SJCRH30 (cell line): ENCODE measurements at places on chromosomes 4 and X. TPM values are rescaled to one million over a fixed set of nuclear protein-coding genes. Genes with fewer than 3 reads are reported as not detected.
A peak's percentile ranks its signal among the peaks of the same experiment; 100 is the strongest.

DNA sequence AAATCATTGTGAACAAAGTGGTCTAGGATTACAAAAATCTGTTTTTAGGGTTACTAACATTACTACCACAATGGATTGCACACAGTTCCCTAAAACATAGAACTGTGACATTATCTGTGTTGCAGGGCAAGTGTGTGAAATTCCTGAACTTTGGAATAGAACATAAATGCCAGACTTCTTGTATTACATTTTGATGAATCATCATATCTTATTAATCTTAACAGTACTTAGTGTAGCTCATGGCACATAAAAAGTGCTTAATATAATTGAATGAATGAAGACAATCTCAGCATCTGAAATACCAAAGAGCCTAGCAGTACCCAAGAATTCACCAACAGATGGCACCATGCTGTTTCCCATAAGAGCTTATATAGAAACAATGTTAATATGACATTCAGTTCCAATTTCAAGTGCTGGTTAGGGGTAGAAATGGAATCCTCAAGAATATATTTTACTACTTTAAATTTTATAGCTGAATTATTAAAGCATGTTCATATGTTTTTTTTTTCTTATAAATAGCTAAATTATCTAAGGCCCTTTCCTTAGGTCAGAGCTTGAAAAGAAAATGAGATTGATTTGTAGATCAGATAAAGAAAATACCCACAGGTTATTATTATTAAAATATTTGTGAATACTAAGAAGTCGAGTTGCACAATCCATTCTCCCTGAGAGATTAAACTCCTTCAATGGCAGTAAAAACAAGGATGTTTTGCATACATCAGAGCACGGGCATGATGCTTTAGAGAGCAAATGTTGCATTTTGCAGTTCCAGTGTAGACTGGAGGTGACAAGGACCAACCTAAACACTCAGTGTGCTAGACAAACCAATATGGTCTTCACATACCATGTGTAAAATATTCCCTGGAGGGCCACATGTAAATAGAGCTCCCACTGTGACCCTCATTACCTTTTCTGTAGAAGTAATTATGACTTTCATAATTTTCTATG, 25.7 kb upstream of the SHISA3 start:
- no peak overlapping the region for H3K4me3 ChIP-seq
- no peaks in the 10 kb centered on the region for H3K36me3 ChIP-seq
- H3K27me3 ChIP-seq: no peaks in the 10 kb centered on the region; the same call in 1 of the 2 replicates
- no peak overlapping the region for H3K27ac ChIP-seq
- no peaks in the 10 kb centered on the region for H3K4me1 ChIP-seq

GRCh38 chr4:119593698-119594097, 34.9 kb downstream of the PDE5A start:
- no peak overlapping the region for H3K4me3 ChIP-seq
- H3K36me3 ChIP-seq: no peaks in the 10 kb centered on the region
- no peak for DNase-seq
- no peaks in the 10 kb centered on the region for H3K27me3 ChIP-seq
- H3K27ac ChIP-seq: no peak overlapping the region

DNA sequence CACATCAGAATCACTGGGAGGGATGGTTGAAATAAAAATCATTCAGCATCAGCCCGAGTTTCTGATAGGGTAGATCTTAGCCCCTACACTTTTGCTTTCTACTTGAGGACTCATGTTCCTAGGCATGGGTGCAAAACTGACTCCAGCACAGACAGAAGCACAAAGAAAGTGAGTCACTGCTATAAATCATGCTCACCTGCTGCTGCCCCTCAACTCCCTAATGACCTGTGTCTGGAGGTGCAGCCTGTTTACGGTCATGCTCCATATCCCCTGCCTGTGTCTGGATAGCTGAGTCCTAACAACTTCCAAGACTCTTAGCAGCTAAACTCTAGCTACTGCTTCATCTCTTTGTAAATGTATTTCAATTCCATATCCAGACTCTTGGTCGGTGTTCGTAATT, 57.8 kb downstream of the ADGRA3 start:
- no peaks in the 10 kb centered on the region for H3K27me3 ChIP-seq
- peak overlapping the region; percentile 93 for H3K27ac ChIP-seq
- DNase-seq: peak; percentile 88

DNA sequence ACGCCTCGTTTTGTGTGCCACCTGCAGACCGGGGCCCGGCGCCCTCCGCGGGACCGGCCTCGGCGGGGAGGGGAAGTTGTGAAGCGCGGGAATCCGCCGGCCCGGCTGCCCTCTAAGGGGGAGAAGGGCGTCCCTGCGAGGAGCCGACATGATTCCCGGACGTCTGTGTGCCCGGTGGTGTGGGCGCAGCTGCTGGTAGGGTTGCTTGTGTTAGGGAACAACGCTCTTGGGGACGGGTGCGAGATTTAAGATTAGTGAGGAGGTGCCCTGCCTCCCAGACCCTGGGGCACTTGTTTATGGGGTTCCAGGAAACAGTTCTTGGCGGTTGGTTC, 627 bp downstream of the CDKN2AIP start:
- peak overlapping the region; percentile 96 for H3K27ac ChIP-seq
- peak; percentile 40 for DNase-seq
- peaks cover 37% of the 10 kb centered on the region for H3K36me3 ChIP-seq

DNA sequence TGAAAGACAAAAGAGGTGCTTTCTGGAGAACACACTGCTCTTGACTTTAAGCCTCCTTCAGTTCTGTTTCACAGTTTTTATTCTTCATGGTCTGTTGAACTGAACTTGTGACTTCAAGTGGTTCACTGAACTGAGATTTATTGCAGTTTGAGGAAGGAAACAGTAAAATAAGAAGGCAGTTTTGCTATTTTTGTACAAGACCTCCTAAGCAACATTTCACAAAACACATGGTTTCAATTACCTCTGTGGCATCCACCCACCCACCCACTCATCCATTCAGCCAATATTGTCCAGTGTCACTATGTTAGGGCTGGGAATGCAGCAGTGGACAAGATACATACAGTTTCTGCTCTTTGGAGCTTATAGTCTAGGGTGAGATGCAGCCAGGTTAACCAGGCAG, 131.3 kb downstream of the IL1RAPL2 start:
- no peak overlapping the region for H3K4me3 ChIP-seq
- no peaks in the 10 kb centered on the region for H3K27me3 ChIP-seq
- no peak overlapping the region for H3K27ac ChIP-seq
- no peaks in the 10 kb centered on the region for H3K36me3 ChIP-seq

- H3K27me3 ChIP-seq: no peaks in the 10 kb centered on the region
- no peaks in the 10 kb centered on the region for H3K4me1 ChIP-seq
- H3K27ac ChIP-seq: no peak overlapping the region
- H3K4me3 ChIP-seq: no peak overlapping the region
Observed at GRCh38 chr4:18751083-18751482, 729.5 kb upstream of the LCORL start.

The COL4A6 gene
- 0.15 and 0.18 TPM in 2 replicates for total RNA-seq

The SLC6A14 gene
- total RNA-seq: not detected in 2 replicates

- H3K4me1 ChIP-seq: no peaks in the 10 kb centered on the region
- H3K27me3 ChIP-seq: no peaks in the 10 kb centered on the region
- no peak overlapping the region for H3K27ac ChIP-seq
- no peaks in the 10 kb centered on the region for H3K36me3 ChIP-seq
- H3K4me3 ChIP-seq: no peak overlapping the region
Observed at GRCh38 chr4:89889289-89889688, 5.4 kb upstream of the MMRN1 start.

- DNase-seq: no peak
- no peaks in the 10 kb centered on the region for H3K36me3 ChIP-seq
- H3K27ac ChIP-seq: no peak overlapping the region
- H3K4me3 ChIP-seq: no peak overlapping the region
- no peaks in the 10 kb centered on the region for H3K27me3 ChIP-seq
Observed at GRCh38 chrX:27997622-27998021, 16.4 kb upstream of the DCAF8L1 start.

DNA sequence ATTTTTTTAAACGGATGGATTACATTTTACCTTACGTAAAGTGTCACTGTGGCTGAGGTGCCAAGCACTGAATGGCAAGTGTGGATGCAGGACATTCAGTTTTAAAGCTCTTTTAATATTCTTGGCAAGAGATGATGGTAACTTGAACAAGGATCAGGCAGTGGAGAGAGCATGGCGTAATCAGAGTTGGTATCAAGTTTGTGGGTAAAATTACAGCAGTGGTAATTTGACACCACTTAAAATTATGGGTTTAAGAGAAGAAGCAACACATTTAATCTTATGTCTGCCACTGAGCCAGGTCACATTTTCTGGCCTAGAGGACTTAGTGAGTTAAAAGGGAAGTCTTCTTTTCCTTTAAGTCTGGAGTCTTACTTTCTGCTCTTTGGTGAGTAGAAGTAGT, 100.5 kb downstream of the NAA11 start:
- no peaks in the 10 kb centered on the region; the same call in 1 of the 2 replicates for H3K36me3 ChIP-seq
- DNase-seq: peak; percentile 59
- H3K27ac ChIP-seq: no peak overlapping the region
- no peaks in the 10 kb centered on the region for H3K27me3 ChIP-seq
- no peak overlapping the region for H3K4me3 ChIP-seq
- peaks cover 28% of the 10 kb centered on the region for H3K4me1 ChIP-seq

DNA sequence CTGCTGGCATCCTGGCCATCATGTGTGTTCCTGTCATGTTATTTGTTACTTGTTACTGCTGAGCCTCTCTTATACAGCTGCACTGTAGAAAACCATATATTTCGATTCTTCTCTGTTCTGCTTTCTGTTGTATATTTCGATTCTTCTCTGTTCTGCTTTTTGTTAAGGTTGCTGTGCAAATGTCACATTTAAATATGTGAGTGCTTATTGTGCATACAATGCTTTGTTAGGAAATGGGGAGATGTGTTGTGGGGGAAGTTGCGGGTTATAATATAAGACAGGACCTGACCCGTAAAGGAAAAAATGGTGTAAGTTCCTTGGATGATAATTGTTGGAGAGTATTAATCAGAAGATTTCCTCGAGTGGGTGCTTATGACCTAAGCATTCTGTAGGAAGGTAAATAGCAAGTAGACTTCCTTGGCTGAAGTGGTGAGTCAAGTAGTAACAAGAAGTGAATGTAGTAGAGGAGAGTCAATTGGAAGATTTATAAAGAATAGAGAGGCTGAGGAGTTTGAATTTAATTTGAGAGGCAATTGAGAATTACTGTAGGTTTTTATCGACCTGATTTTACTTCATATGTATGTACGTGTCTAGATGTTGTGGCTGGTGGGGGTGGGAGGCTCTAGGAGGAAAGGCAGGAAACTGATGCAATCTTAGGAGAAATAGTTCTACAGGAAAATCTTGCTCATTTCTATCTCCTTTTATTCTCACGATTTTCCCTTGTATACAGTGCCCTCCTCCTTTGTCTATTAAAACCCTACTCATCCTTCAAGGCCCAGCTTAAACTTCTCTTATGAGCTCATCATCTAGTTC, 8.5 kb downstream of the OGT start:
- H3K27me3 ChIP-seq: no peaks in the 10 kb centered on the region
- no peak for DNase-seq
- no peak overlapping the region for H3K4me3 ChIP-seq

DNA sequence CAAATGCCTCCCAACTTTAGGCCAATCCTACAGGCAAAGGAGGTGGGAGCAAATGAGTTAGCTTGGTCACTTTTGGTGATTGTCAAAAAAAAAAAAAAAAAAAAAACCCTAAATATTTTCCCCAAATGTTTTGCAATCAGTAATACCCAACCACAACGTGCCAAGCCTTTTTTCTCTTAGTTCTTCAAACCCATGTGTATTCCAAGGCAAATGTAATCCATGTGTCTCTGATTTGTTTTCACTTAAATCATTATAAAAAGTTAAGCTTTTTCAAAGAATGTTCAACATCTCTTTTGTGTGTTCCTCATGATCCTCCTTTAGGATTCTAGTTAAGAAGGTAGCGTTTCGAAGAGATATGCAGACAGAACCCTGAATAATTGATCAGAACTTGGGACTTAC, 328.4 kb downstream of the PAPSS1 start:
- no peaks in the 10 kb centered on the region for H3K27me3 ChIP-seq
- no peak overlapping the region for H3K4me3 ChIP-seq
- no peaks in the 10 kb centered on the region for H3K36me3 ChIP-seq
- DNase-seq: no peak

The SRPX2 gene
- total RNA-seq: 0.97 and 1.3 TPM in 2 replicates

DNA sequence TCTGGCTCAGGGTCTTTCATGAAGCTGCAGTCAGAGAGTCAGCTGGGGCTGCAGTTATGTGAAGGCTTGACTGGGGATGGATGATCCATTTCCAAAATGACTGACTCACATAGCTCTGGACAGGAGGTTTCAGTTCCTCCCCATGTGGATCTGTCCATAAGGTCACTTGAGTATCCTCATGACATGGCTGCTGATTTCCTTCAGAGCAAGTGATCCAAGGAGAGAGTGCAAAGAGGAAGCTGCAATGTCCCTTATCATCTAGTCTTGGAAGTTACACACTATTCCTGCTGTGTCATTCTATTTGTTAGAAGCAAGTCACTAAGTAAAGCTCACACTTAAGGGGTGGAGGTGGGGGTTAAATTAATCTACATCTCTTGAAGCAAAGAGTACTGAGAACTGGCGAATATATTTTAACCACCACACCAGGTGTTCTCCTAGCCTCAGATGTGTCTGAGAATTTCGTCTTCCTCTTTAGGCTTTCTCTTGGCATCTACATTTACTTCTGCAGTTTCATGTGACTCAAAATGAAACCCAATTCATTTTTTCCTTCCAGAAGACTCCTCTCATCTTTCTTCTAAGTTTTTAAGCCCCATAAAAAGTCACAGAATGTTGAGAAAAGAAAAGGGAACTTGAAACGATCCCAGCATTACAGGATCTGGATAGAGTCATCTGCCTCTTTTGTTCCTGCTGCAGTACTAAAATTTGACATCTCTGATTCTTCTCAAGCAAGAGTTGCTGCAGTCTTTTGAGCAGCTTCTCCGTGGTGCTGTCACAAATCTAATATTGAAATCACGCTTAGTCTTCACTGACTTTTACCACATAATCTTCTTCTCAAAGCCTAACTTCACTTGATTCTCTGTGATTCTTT, 3.8 kb upstream of the GRPR start:
- no peak overlapping the region for H3K27ac ChIP-seq
- no peaks in the 10 kb centered on the region for H3K4me1 ChIP-seq
- DNase-seq: no peak
- H3K36me3 ChIP-seq: no peaks in the 10 kb centered on the region
- H3K4me3 ChIP-seq: no peak overlapping the region

GRCh38 chr4:177093964-177094363, 215.7 kb upstream of the NEIL3 start:
- no peaks in the 10 kb centered on the region for H3K4me1 ChIP-seq
- no peak overlapping the region for H3K4me3 ChIP-seq
- no peaks in the 10 kb centered on the region for H3K27me3 ChIP-seq

The STK26 gene
- 78.0 and 83.3 TPM in 2 replicates for total RNA-seq

The GJB1 gene
- total RNA-seq: 1.1 and 1.2 TPM in 2 replicates

- H3K27me3 ChIP-seq: no peaks in the 10 kb centered on the region
- no peaks in the 10 kb centered on the region for H3K36me3 ChIP-seq
- H3K4me3 ChIP-seq: no peak overlapping the region
- peaks cover 11% of the 10 kb centered on the region for H3K4me1 ChIP-seq
- peak; percentile 77 for DNase-seq
Observed at GRCh38 chr4:111501946-111502345, 643.3 kb upstream of the FAM241A start.

DNA sequence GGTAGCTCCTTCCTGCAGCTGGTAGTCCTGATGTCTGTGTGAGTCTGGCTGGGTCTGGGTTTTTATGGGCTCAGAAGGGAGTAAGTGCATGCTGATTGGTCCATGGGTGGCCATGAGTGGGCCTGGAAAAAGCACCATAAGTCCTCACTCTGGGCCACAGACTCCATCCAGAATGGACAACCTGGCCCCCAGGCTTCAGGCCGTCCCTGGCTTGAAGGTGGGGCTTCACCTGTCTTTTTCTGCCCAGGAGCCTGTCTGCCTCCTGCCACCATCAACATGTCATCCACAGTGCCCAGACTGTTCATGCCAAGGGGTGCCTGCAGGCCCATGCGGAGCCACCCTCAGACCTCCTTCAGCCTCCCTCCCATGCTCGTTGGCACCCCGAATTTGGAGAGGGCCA, 620.0 kb downstream of the RAPGEF2 start:
- H3K4me1 ChIP-seq: peaks cover 2% of the 10 kb centered on the region; the same call in 1 of the 2 replicates
- no peak overlapping the region for H3K4me3 ChIP-seq
- no peak for DNase-seq
- H3K36me3 ChIP-seq: no peaks in the 10 kb centered on the region

The SSX4B gene
- not detected in 2 replicates for total RNA-seq

The NUDT11 gene
- 33.7 and 35.8 TPM in 2 replicates for total RNA-seq
